Neuronal stem cell (in vitro differentiated cells): ENCODE measurements at places on chromosomes 4 and X.

GRCh38 chrX:117936118-117936517 lies 180.5 kb downstream of the KLHL13 start:
- no peak for DNase-seq

DNA sequence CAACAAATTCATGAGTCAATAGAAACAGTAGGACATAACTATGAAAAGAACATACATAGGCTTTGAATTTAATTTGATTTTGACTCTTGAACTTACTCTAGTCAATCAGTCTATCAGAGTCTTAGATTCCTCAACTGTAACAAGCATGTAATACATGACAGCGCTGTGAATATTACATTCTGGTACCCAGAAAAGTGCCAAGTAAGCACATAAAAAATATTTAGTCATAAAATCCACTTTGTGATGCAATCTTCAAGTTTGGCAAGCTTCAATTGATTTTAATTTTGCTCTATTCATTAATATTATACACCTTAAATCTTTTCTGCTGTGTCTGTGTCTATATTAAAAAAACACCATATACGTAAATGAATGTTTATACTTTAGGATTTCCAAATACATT lies 483.3 kb downstream of the PRR32 start:
- DNase-seq, result no peak

GRCh38 chr4:165516281-165516833 lies 137.5 kb downstream of the CPE start:
- DNase-seq, result no peak

- DNase-seq, result no peak
Measured at GRCh38 chr4:4641661-4642495, 100.0 kb upstream of the STX18 start.

DNA sequence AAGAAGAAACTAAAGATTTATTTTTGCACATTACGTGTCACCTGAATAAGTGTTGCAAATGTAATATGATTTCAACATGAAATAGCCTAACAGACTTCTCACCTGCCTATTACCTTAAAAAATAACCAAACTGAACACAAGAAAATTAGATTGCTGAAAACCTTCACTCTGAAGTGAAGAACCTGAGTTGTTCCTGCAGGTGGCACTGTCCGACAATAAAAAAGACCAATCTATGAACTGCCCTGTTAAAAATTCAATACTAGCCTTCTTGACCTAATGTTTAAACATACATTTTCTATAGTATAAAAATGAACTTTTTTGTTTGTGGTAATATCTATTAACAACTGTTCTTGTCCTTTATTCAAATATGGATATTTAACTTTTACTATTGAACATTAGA lies 69.2 kb upstream of the PNPLA4 start:
- DNase-seq, result peak; percentile 8

DNA sequence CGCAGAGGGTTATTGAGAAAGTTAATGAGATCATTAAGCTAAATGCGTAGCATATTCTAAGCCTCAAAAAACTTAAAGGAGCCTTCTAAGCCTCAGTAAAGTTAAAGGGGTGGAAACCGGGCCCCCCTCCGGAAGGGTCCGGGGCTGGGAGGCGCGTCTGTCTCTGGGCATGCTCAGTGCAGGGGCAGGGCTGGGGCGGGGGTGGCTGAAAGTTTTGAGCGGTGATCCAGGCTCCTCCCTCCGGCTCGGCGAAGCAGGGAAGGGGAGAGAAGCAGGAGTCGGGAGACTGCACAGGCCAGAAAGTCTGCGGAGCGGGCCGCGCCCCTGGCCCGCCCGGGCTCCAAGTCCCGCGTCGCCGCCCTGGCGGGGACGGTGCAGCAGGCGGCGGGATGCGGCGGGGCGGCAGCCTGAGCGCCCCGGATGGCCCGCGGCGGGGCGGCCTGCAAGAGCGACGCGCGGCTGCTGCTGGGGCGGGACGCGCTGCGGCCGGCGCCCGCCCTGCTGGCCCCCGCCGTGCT lies at the start of gene EVC:
EVC (plus strand) TSS at position 241 of the 518 bp plus-strand sequence; CDS start at position 421, 180 bp downstream.
- peak; percentile 58 for DNase-seq

DNA sequence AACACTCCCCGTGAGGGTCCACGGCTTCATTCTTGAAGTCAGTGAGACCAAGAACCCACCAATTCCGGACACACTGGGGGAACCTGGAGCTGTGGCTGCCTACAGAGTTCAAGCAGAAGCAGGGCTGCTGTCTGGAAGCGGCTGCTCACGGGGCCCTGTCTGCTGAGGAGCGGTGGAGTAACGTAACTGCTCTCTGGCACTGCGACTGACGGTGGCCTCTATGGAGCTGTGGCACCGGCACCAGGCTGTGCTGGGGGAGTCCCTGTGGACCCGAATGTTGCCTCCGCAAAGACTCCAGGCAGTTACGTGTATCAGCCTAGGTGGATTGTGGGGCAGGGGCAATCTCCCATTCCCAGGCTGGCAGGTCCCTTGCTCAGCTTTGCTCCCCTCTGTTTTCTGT lies 703.3 kb upstream of the FRG1 start:
- no peak for DNase-seq

GRCh38 chr4:112213091-112213490 lies 18.5 kb upstream of the AP1AR start:
- DNase-seq, result no peak

DNA sequence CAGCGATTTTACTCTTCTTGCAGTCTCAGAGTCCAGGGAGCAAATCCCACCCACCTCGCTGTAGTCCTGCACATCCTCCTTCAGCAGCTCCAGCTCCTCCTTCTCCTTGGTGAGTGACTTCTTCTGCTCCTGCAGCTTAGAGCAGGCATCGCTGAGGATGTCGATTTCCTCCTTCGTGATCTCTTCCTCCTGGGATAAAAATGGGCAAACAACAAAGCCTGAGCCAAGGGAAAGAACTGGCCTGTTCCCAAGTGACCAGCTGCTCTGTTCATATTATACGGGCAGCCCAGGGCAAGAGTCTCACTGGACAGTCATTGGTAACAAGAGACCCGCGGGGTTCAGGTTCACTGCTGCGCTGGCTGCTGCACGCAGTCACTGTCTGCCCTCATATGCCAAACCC lies 26.2 kb downstream of the FGFR3 start:
- no peak for DNase-seq

DNA sequence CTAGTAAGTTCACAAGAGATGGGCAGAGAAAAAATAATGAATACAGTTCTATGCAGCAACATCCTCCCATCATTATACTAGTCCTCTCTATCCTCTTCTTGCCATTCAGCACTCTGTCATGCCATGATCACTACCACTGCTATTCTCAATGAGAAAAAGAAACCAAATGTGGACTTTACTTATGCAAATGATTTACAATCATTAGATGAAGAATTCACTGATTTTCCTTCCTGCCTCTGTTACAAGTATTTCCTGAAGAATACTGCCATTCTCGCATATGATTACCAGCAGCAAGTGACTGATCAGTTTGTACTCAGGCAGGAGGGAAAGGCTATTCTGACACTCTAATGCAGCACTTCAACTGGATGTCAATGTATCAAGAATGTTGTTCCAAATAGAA lies 50.3 kb downstream of the WDFY3 start:
- DNase-seq, result no peak

GRCh38 chrX:19799319-19800182 lies 87.8 kb downstream of the SH3KBP1 start:
- DNase-seq, result no peak

- no peak for DNase-seq
Measured at GRCh38 chr4:183284965-183285364, 35.1 kb downstream of the CLDN22 start.

DNA sequence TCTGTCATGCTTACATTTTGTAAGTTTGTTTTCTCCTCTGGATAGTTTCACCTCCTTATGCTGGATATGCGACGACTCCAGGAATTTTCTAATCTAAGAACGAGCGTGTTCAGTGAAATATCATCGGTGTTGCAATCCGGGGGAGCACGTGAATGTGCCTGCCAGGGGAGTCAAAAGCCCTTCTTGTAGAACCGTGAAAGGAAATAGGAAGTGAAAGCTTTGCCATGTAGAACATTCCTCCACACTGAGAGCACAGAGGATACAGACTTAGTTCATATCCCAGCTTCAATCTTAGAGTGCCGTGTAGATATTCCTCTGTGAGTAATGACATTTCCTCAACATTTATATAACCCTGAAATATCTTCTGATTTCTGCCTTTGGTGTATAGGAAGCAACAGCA lies 121.2 kb downstream of the VEGFC start:
- DNase-seq, result no peak
